Esophagus muscularis mucosa (tissue), 4 donors: ENCODE measurements at places on chromosomes 12 and 14. TPM values are rescaled to one million over a fixed set of nuclear protein-coding genes. Genes with fewer than 3 reads are reported as not detected.

- no peak for DNase-seq
Observed at GRCh38 chr14:91866511-91867295, 633 bp downstream of the TC2N start.

- DNase-seq = no peak
Observed at GRCh38 chr12:1544996-1545700, 49.2 kb downstream of the FBXL14 start.

TDG gene
- total RNA-seq = 14.5 TPM

ACOT4 gene
- 0.57 TPM for total RNA-seq

DNA sequence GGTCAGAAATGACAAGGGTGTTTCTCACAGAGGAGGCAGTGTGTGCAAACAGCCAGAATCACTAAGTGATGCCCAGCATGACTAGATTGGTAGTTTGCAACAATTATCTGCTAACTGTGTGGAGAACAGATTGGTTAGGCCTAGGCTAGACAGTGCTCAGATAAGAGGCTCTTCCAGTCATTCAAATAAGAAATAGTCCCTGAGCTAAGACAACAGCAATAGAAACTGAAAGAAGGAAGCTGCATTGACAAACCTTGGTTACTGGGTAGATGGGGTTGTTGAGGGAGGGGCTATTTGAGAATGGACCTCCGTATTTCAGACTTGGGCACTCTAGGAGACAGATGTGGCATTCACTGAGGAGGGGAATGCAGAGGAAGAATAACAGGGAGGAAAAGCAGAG, 255.0 kb upstream of the NPAS3 start:
- DNase-seq = no peak

DNA sequence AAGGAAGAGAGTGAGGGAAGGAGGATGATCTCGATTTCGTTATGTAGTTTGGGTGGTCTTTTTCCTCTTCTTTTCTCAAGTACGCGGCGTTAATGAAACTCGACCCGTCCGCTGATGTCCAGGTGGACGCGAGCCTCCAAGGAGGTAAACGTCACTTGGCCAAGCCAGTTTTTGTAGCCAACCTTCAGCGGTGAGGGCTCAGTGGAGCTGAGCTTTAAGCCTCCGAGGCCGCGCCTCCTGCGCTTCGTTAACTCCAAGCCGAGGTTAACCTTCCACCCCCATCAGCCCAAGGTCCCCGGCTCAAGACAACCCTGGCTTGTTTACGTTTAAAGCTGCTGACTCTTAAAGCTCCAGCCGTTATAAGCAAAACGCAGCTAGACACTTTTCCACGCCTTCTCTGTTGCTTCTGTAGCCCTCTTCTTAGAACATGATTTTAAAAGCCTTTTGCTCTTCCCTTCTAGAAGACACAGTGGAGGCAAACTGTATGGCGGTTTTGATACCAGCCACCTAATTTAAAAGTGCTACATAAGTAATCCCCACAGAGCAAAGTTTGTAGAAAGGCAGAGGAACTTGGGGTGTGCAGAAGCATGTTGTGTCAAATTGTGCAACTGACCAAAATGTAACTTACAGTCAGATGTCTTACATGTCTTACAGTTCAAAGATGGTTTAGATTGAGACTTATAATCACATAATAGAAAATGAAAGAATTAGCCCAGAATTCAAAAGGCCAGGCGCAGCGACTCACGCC, 923 bp upstream of the ITPR2 start:
- DNase-seq = no peak

GRCh38 chr12:30251546-30251945, 444.1 kb downstream of the IPO8 start:
- no peak for DNase-seq

DNA sequence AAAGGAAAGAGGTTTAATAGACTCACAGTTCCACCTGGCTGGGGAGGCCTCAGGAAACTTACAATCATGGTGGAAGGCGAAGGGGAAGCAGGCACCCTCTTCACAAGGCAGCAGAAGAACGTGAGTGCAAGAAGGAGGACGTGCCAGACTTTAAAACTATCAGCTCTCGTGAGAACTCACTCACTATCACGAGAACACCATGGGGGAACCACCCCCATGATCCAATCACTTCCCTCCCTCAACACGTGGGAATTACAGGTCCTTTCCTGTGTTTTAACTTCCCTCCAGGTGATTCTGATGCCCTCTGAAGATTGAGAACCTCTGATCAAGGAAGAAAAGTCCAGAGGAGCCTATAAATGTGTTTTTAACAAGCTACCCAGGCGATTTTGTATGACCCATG, 358.7 kb downstream of the MED13L start:
- no peak for DNase-seq

- no peak for DNase-seq
Observed at GRCh38 chr12:49465132-49465531, 73.7 kb upstream of the KCNH3 start.
